Chondrocyte (in vitro differentiated cells): ENCODE measurements at places on chromosomes 2 and 18. TPM values are rescaled to one million over a fixed set of nuclear protein-coding genes. Genes with fewer than 3 reads are reported as not detected.

The RRM2 gene
- 25.7 to 48.3 TPM (median 26.0 TPM) in 3 replicates for total RNA-seq

The CXCR4 gene
- total RNA-seq, result not detected in 3 replicates

The CPLX4 gene
- not detected in 3 replicates for total RNA-seq

DNA sequence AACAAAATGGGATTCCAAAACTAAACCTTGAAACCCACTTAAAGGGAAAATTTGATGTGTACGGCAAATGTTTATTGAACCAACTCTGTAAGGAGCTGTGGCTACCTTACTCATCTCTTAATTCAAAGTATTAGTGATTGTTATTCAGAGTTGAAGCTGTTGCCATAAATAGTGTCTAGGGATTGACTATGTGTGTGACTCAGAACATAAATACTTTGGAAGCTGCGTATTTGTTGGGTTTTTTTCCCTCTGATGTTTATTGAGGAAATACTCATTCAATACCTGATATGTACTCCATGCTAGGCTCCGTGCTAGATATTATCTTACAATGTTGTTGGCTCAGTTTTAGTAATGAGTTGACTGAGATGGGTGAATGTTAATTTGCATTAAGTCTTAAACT, 90.4 kb downstream of the PTRHD1 start:
- no peak overlapping the region for H3K4me3 ChIP-seq
- peak overlapping the region; percentile 74 for H3K27ac ChIP-seq
- H3K4me1 ChIP-seq, result peaks cover 11% of the 10 kb centered on the region
- peaks cover 12% of the 10 kb centered on the region for H3K36me3 ChIP-seq
- no peak for DNase-seq

DNA sequence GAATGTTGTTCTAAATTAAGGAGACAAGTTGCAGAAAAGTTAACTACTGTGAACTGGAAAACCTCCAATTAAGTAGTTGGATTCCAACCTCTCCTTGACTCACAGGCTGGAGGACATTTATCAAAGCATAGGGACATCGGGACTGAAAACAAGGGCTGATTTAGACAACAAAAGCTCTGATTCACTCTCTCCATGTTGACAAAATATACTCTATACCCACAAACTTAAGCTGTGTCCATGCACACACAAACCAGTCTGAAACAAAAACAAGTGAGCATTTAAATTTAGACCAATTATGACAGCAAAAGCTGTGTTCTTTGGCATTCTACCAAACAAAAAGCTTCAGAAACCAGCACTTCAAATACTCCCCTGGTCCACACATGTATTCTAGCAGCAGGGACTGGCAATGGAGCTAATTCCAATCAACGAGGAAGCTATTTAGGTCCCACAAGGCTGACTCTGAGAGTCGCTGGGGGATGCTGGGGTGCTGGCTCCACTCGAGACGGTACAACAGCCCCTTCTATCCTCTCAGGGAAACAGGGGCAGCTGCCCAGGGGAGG, 71.4 kb downstream of the NXPH2 start:
- no peak overlapping the region for H3K27ac ChIP-seq
- no peaks in the 10 kb centered on the region for H3K36me3 ChIP-seq
- no peak overlapping the region for H3K4me3 ChIP-seq
- H3K27me3 ChIP-seq, result no peaks in the 10 kb centered on the region
- no peak for DNase-seq

GRCh38 chr2:233053928-233054784, 6.0 kb upstream of the INPP5D start:
- no peaks in the 10 kb centered on the region for H3K36me3 ChIP-seq
- H3K27ac ChIP-seq, result peak overlapping the region; percentile 55
- H3K4me3 ChIP-seq, result no peak overlapping the region
- H3K4me1 ChIP-seq, result peaks cover 25% of the 10 kb centered on the region
- peaks cover 11% of the 10 kb centered on the region for H3K27me3 ChIP-seq

GRCh38 chr2:70901227-70902066, 34.3 kb upstream of the ATP6V1B1 start:
- no peak for DNase-seq
- H3K4me3 ChIP-seq, result peak overlapping the region; percentile 98
- peak overlapping the region; percentile 99 for H3K27ac ChIP-seq
- peaks cover 35% of the 10 kb centered on the region for H3K27me3 ChIP-seq
- no peaks in the 10 kb centered on the region for H3K36me3 ChIP-seq

GRCh38 chr2:226865273-226865672, 29.4 kb downstream of the RHBDD1 start:
- peaks cover 12% of the 10 kb centered on the region for H3K4me1 ChIP-seq
- no peak overlapping the region for H3K27ac ChIP-seq
- no peak overlapping the region for H3K4me3 ChIP-seq
- DNase-seq, result no peak
- H3K27me3 ChIP-seq, result no peaks in the 10 kb centered on the region

DNA sequence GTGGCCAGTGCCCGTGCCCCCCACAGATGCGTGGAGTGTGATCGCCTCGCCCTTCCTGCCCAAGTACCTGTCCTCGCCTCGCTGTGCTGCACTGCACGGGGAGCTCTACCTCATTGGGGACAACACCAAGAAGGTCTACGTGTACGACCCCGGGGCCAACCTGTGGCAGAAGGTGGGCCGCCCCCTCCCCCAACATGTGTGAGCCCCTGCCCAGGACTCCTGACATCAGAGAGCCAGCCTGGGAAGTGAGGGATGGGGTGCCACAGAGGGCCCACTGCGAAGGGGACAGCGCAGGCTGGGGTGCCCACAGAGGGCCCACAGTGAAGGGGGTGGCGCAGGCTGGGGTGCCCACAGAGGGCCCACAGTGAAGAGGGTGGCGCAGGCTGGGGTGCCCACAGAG, 9.8 kb upstream of the ERFE start:
- peaks cover 2% of the 10 kb centered on the region for H3K4me1 ChIP-seq
- H3K27me3 ChIP-seq, result no peaks in the 10 kb centered on the region
- no peak overlapping the region for H3K27ac ChIP-seq
- H3K4me3 ChIP-seq, result no peak overlapping the region
- peaks cover 3% of the 10 kb centered on the region for H3K36me3 ChIP-seq
- DNase-seq, result no peak

DNA sequence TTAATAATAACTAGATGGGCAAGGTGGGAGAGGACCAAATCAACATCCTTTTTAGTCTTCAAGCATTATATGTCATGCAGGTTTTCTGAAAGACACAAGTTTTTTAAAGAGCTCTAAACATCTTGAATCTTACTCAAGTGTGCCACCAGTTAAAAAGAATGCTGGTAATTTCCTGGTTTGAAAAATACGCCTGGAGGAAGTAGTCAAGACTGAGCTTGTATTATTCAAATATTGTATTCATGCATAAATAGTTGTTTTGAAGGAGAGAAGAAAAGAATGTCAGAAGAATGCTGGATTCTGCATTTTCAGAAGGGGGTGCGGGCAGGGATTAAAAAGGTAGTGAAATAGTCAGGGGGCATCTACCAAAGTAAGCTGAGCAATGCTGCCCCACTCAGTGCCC, 90.7 kb downstream of the WDPCP start:
- peaks cover 4% of the 10 kb centered on the region for H3K4me1 ChIP-seq
- no peak for DNase-seq
- H3K4me3 ChIP-seq, result no peak overlapping the region
- no peaks in the 10 kb centered on the region for H3K27me3 ChIP-seq
- no peak overlapping the region for H3K27ac ChIP-seq
